Nasal cavity respiratory epithelium epithelial cell of viscerocranial mucosa (primary cell): ENCODE measurements at places on chromosomes 6 and 20. TPM values are rescaled to one million over a fixed set of nuclear protein-coding genes. Genes with fewer than 3 reads are reported as not detected.

Gene RBM24
- total RNA-seq: 0.93 and 1.4 TPM in 2 replicates

Gene DOP1A
- total RNA-seq: 51.8 and 52.6 TPM in 2 replicates

Gene PRDM1
- total RNA-seq: 14.9 and 17.1 TPM in 2 replicates

Gene TTI1
- 19.5 and 27.9 TPM in 2 replicates for total RNA-seq

Gene STMN3
- under 0.01 and 1.2 TPM in 2 replicates for total RNA-seq

Gene ELOVL4
- 5.8 and 13.7 TPM in 2 replicates for total RNA-seq

Gene UTRN
- total RNA-seq: 35.2 and 53.4 TPM in 2 replicates

Gene CST1
- total RNA-seq: not detected in 2 replicates

Gene TNFRSF6B
- 5.5 and 26.8 TPM in 2 replicates for total RNA-seq

Gene C20orf141
- total RNA-seq: not detected in 2 replicates

Gene HEY2
- 0.34 and 0.36 TPM in 2 replicates for total RNA-seq

Gene GGT7
- 1.4 and 6.7 TPM in 2 replicates for total RNA-seq

Gene TREM2
- 0.36 and 1.4 TPM in 2 replicates for total RNA-seq

Gene UBE2J1
- 23.1 and 39.6 TPM in 2 replicates for total RNA-seq

Gene PRRT1
- not detected in 2 replicates for total RNA-seq

Gene CST4
- total RNA-seq: not detected in 2 replicates

Gene EGFL8
- 0.34 and 1.3 TPM in 2 replicates for total RNA-seq

Gene CST5
- not detected in 2 replicates for total RNA-seq

Gene HSPA12B
- not detected in 2 replicates for total RNA-seq

Gene MOCS1
- 0.68 and 5.3 TPM in 2 replicates for total RNA-seq

Gene PDE7B
- 0.14 TPM in 1 of 2 replicates, not detected in the other for total RNA-seq

Gene SPAG4
- total RNA-seq: 3.2 and 5.1 TPM in 2 replicates

Gene E2F3
- total RNA-seq: 4.4 and 10.2 TPM in 2 replicates

Gene GNAS-AS1
- under 0.01 and 0.28 TPM in 2 replicates for total RNA-seq

Gene ADGRF5
- total RNA-seq: not detected in 2 replicates

Gene GPR6
- not detected in 2 replicates for total RNA-seq
